Activated CD4-positive, alpha-beta T cell treated with anti-CD3 and anti-CD28 coated beads, Interleukin-2, amount 50 U/mL, for 1 hour (primary cell): ENCODE measurements at places on chromosomes 1 and 21.

- DNase-seq = no peak
Observed at GRCh38 chr21:35010447-35010846, 38.7 kb downstream of the RUNX1 start.

GRCh38 chr1:91098299-91098906, 76.6 kb upstream of the ZNF644 start:
- DNase-seq = no peak

- no peak for DNase-seq
Observed at GRCh38 chr21:37319551-37319950, 47.0 kb upstream of the DYRK1A start.

GRCh38 chr1:47996406-47997226, 569 bp downstream of the TRABD2B start:
- DNase-seq = no peak

DNA sequence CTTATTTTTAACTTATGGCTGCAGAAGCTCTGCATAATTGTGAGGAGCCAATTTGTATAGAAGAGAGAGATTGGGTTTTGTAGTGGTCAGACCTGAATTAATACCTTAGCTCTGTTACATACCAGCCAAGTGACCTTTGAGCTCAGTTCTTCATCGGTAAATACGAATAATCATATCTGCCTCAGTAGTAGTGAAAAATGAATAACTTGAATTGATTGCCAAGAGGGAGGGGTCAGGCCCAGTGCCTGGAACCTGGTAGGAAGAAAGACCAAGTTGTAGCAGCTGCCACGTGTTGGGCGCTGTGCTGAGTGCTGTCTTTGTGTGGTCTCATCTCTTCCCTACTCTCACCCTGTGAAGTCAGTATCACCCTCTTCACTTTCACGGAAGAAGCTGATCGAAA, 247.5 kb downstream of the PBX1 start:
- DNase-seq = no peak

DNA sequence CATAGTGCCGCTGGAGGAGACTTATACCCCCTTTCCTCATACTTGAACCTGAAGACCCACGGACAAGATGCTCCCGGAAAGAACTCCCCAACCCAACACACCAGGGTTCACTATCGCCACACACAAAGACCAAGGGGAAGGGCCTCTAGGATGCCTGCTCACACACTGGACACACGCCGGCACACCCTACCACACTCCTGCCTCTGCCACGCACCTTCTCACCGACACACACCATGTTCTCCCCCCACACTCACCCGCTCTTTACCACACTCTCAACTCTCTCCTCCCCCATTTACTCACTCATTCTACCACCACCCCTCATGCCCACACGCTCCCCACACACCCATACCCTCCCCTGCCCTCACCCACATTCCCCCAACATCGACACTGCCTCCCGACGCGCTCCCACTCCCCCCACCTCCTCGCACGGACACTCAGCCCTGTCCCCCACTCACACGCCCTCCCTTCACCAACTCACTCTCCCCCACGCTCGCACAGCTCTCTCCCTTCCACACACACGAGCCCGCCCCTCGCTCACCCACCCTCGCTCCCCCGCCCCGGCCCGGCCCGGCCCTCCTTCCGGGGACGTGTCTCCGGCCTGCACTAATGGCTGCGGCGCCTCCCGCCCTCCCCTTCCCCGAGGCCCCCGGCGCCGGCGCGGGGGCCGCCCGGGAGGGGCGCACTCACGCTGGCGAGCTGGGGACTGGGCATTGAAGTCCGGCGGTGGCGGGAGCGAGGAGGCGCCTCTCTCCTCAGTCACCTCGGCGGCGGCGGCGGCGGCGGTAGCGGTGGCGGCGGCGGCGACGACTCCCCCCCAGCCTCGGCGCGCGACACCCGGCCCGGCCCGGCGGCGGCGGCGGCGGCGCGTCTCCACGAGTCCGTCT, 626 bp downstream of the PTP4A2 start:
- peak; percentile 78 for DNase-seq

DNA sequence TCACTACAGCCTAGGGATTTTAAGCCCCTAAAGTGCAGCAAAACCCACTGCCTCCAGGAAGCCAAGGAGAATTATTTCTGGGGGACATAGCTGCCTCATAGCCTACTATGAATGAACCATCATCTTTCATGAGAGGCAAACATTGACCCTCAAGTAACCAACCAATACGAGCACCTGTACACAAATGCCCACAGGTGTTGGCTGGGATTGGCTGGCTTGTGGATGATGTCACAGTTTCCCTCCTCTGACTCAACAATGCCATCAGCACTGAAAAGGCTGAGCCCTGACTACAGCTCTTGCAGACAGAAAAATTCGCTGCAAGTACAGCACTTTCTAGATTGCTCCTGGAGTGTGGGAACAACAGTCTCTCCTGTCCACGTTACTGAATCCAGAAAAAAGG, at the start of gene HMGB4:
Gene HMGB4, plus strand, starts transcription at position 301 of the 400 bp plus-strand sequence. CDS start 113 bp downstream, outside the sequence.
- DNase-seq = no peak

DNA sequence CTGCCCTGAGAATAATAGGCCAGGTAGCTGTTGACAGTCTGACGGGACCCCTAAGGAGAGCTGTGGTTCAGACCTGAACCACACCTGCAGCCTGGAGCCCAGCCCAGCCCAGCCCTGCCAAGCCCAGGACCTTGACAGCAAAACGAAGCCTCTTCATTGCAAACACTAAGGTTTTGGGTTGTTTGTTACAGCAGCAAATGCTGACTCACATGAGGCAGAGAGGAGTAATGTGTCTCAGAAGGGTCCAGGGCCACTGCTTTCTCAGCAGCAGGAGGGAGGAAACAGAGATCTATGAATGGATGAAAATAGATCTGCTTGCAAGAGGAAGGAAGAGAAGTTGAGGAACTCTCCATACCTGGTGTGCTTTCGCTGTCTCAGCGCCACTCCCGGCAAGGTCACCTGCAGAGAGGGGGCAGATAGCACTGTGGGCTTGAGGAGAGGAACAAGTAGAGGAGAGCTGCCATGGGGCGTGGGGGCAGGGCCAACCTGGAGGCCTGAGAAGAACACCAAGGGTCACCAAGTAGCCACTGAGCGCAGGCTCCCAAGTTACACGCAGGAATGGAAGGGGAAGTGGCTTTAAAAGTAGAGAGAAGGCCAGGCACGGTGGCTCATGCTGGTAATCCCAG, 127.2 kb downstream of the ZNF281 start:
- DNase-seq = no peak

GRCh38 chr1:6113745-6114144, 66.4 kb downstream of the CHD5 start:
- DNase-seq = no peak

DNA sequence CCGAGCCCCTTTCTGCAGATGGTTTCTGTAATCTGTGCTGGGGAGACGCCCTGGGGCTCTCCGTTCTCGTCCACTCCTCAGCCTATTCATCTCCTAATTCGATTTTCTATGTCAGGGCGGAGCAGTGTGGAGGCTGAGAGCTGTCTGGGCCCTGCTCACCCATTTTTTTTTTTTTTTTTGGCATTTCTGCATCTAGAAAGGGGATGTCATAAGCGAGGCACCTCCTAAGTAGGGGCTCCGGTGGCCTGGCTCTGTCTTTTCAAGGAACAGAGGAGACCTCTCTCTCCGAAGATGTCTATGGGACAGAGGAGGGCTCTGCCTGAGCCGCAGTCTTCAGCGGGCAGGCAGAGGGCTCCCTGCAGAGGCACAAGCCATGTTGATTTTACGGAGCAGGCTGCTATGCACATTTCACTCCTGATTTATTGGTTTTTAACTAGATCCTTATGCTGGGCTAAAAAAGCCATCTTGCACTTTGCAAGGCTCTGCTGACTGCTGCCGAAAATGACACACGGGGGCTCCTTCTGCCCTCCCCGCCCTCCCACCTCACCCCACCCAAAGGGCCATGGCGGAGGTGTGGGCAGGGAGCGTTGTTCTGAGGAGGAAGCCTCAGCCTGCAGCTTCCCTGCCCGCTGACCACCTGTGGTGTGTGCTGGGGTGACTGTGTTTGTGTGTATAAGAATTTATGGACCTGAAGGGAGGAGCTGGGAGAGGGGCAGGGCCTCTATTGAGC, 71.0 kb downstream of the FOXD2 start:
- no peak for DNase-seq

DNA sequence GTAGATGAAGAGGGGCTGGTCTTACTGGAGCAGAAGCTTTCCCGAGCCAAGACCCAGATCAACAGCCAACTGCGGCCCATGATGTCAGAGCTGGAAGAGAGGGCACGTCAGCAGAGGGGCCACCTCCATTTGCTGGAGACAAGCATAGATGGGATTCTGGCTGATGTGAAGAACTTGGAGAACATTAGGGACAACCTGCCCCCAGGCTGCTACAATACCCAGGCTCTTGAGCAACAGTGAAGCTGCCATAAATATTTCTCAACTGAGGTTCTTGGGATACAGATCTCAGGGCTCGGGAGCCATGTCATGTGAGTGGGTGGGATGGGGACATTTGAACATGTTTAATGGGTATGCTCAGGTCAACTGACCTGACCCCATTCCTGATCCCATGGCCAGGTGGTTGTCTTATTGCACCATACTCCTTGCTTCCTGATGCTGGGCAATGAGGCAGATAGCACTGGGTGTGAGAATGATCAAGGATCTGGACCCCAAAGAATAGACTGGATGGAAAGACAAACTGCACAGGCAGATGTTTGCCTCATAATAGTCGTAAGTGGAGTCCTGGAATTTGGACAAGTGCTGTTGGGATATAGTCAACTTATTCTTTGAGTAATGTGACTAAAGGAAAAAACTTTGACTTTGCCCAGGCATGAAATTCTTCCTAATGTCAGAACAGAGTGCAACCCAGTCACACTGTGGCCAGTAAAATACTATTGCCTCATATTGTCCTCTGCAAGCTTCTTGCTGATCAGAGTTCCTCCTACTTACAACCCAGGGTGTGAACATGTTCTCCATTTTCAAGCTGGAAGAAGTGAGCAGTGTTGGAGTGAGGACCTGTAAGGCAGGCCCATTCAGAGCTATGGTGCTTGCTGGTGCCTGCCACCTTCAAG, 57.3 kb downstream of the LAMC2 start:
- DNase-seq = no peak

DNA sequence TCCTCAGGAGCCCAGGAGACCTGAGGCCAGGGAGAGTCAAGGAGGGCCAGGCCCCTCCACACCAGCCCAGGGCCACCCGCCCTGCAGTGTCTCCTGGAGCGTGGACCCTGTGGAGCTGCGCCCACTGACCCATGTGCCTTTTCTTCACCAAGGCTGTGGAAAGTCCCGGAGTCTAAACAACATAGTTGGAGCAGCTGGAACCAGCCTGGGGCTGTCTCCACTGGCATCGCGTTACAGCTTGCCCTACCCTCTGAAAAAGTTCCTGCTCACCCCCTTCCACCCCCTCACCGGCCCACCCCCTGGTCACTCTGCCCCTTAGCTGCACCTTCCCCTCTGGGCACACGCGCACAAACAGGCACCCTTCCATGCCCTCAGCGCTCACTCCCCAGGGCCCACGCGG, 18.3 kb downstream of the KCNC4 start:
- no peak for DNase-seq

DNA sequence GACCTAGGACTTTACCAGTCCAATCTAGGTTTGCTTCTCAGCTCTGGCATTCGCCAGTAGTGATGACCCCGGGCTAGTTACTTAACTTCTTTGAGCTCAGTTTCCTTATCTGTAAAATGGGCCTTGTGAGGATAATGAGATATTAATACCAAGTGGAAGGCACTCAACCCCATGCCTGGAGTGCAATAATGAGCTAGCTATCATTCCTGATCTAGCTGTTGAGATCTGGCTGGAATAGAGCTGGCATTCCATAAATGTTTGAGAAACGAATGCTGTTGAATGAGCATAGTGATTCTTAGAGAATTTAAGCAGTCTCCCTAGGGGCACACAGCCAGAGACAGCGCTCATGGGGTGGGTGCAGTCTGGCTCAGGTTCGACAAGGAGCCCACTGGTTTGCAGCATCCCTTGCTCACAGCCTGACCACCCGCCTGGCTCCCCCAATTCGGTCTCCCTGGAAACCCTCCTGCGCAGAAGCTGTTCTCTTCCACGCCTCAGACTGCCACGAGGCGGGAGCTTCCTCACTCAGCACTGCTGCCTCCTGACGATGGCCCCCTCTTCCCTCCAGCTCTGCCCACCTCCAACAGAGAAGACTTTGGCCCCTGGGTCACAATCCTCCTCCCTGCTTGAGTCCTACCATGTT, 32.5 kb downstream of the DHCR24 start:
- no peak for DNase-seq

DNA sequence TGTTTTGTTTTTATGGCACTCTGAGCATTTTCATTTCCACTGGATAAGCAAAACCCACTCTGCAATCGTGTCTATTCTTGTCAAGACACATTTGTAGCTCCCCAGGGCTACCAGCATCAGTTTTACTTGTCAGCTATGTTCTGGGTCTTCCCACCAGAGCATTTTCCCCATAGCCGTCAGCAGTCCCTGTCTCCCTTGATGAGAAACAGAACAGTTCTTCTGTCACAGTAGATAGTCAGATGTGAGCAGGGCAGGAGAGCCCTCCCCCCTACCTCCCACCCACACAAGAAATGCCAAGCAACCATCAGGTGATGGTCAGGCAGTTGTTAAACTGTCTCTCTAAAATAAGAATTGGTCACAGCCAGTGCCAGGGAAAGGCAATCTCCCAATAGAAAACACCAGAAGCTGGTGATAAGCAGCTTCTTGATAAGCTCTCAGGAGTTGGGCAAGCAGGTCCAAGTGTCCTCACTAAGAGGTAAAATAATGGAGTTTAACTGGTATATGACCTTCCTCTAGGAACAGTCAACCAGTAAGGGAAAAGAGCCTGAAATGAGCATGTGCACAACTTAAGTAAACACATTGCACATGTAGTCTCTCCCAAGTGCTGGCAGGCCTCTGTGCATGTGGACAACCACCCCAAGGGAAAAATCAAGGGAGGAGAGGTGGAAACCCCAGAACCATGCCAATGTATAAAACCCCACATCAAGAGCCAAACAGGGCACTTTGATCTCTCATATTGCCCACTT, 208.2 kb downstream of the S1PR1 start:
- DNase-seq = no peak

DNA sequence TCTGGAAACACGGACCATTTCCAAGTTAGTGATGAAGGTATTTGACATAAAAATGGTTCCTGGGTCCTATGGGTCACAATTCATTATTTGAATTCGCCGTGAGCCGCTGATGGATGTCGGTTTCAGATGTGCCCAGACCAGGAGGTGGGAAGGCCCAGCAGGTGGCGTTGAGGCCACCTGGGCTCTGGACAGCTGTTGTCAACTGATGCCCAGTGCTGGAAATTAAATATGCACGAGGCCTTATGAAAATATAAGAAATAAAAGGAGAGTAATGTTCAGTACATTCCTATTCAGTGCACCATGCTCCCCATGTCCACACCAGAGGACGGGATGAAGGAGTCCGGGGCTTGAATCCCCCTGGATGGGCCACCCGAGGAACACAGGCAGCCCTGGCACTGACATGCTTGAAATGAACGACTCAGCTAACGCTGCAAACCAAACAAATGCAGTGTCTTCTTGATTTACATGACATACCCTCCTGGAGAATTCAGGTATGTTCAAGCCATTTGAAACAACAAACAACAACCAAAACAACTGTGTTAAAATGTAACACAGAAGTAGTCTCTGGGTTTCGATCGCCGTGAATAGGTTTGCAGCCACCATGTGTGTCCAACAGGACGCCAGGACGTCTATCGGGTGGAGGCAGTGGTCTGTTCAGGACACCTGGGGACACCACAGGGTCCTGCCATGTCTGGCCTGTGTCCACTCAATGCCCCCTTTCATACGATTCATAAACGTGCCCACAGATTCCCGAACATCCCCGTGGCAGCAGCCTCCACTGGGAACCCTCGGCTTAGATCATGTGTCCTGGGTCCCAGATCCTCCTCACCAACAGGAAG, 6.1 kb downstream of the TFF3 start:
- DNase-seq = no peak
